ENCODE measurements at places on chromosomes 1 and 21.

DNA sequence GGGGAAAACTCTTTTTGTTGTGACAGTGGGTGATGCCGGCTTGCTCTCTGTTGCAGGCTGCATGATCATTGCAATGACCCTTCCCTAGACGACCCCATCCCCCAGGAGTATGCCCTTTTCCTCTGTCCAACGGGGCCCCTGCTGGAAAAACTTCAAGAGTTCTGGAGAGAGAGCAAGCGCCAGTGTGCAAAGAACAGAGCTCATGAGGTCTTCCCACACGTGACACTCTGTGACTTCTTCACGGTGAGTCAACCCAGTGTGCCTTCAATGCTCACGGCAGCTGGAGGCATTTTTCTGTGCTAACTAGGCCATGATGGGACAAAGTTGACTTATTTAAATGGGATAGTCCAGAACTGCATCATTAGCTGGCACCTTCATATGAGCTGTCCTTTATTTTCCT lies 5.7 kb downstream of the UBASH3A start:
- no peak for DNase-seq

DNA sequence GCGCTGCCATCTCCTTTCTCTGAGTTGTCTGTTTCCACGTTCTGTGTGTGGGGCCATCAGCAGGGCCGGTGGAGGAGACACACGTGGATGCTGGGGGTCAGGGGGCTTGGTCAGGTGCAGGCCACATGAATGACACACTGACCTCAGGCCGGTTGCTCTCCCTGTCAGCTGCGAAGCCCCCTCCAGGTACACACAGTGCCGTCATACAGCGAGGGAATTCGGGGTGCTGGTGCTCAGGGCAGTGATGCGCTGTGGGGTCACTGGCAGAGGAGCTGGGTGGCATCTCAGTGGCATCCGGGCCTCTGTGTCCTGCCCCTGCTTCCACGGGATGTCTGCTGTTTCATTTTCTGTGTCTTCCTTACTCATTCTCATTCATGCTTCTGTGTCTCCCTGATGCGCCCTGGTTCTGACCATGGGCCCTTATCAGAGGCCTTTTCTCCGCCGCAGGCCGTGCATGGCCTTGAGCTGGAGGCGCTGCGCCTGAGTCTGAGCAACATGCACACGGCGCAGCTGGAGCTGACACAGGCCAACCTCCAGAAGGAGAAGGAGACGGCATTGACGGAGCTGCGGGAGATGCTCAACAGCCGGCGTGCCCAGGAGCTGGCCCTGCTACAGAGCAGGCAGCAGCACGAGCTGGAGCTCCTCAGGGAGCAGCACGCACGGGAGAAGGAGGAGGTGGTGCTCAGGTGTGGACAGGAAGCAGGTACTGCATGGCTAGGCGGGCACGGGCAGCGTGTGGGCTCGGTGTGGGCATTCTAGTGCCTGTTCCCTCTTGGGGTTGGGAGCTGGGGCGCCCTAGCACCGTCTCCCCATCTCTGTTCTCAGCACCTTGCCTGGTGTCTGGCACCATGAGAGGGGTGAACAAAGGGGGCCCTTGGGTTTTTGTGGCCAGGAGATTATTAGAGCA lies 22.6 kb downstream of the PCNT start:
- no peak for DNase-seq

GRCh38 chr1:150516050-150516591 lies 569 bp downstream of the FALEC start:
- no peak for DNase-seq

GRCh38 chr1:180155182-180155682 lies 563 bp downstream of the QSOX1 start:
- DNase-seq, result no peak

GRCh38 chr21:28177124-28177523 lies 815.6 kb downstream of the LTN1 start:
- DNase-seq, result no peak

GRCh38 chr1:168467452-168467851 lies 76.3 kb downstream of the XCL2 start:
- peak; percentile 78 for DNase-seq

DNA sequence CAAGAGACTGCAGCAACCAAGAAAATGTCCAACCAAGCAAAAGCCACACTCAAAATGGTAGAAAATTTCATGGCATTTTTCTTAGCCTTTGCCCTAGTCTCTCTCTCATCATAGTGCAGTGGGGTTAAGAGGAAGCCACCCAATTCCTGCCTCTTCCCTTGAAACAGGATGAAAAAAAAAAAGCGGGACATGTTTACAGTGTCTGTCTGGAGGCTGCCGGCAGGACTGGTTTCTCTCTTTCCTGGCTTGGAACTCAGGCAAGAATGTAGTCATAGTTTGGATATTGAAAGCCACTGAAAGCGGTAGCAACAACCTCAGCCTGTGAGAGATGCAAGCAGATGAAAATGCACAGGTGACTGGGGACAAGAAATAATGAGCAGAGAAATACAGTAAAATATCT lies 13.3 kb upstream of the TNFSF18 start:
- DNase-seq, result no peak

DNA sequence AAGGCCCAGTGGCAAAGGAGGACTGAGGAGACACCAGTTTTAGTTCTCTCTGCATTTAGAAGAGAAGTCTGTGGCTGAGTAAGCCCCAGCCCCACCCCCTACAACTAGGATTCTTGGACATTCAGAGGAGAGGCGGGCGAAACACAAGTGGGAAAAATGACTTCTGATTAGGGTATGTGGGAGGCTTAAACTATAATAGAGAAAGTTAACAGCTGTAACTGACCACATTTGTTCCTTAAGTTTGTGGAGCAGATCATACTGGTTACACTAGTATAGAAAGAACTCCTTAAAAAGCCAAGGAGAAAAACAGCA lies 11.2 kb upstream of the TRIM33 start:
- no peak for DNase-seq

DNA sequence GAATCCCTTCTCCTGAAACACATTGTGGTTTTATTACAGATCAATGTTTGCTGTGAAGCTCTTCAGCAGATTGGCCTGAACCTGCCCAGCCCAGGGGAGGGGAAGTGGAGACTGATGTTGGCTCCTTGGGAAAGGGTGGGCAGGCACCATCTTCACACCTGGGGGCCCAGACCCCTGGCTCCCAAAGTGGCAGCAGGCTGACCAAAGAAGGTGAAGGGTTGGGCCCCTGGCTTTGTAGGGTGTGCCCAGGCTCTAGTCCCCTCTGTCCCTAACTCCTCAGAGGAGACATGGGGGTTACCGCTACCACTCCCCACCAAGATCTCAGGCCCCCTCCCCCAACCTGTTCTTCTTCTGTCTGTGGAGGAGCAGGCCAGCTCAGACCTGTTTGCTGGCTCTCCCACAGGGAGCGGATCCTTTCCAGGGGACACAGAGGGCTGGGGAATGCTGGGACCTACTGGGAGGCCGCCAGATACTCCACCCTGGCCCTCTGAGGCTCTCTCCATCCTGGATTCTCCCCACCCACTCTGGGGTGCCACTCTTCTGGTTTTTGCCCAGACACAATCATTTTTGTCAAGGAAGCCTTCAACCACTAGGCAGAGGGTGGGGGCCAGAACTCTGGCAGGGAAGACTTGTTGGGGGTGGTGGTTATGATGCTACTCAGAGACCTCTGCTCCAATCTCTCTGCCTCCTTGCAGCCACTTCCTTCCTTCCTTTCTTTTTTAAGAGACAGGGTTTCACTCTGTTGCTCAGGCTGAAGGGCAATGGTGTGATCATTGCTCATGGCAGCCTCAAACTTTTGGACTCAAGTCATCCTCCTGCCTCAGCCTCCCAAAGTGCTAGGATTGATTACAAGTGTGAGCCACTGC lies 5.0 kb upstream of the EFNA3 start:
- DNase-seq, result no peak

- DNase-seq, result no peak
Observed at GRCh38 chr1:18256282-18257235, 149.0 kb downstream of the IGSF21 start.

GRCh38 chr1:246784621-246785493 lies 60.6 kb downstream of the SCCPDH start:
- no peak for DNase-seq

GRCh38 chr1:53580009-53580400 lies 120.8 kb downstream of the DMRTB1 start:
- no peak for DNase-seq

DNA sequence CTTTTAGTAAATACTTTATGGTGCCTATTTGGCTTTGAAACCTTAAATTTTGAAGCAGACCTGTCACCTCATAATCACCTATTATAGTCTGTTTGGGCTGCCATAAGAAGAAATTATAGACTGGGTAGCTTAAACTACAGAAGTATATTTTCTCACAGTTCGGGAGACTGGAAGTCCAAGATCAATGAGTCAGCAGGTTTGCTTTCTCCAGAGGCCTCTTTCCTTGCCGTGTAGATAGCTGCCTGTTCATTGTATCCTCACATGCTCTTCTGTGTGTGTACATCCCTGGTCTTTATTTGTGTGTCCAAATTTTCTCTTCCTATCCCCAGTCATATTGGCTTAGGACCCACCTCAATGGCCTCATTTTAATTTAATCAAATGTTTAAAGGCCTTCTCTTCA lies 518.2 kb downstream of the ADGRL2 start:
- DNase-seq, result no peak

DNA sequence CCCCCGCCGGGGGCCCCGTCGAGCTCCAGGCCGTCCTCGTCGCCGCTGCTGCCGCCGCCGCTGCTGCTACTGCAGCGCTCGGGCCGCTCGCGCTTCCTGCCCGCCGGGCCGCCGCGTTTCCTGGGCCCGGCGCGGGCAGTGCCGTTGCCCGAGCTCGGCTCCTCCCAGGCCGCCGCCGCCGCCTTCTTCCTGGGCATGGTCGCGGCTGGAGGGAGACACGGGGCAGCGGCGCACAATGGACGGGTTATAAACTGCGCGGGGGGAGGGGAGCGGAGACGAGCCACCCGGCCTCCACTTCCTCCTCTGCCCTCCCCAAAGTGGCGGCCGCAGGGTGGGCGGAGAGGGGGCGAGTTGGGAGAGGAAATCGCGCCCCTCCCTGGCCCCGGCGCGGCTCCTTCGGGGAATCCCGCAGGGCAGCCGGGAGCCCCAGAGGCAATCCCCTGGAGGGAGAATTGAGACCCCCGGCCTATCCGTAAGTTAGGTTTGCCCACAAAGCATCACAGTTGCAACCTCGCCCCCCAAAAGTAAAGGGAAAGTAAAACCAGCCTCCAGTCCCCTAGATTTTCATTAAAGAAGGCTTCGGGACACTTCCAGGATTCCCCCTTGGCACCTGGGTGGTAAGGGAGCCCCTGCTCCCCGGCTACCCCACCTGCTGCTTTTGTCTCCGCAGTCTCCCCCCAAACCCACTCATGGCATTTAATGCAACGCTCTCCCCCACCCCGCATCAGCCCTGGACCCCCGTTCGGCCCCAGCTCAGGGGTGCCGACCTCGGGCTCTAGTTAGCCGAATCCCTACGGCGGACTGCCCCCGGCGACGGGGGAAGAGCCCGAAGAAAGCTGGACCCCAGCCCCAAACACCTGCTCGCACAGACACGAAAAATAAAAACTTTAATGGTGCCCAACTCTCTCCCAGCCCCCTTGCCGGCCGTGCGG lies 893 bp downstream of the RCC2 start:
- DNase-seq, result peak; percentile 54

GRCh38 chr1:232192781-232193450 lies 437.0 kb downstream of the SIPA1L2 start:
- no peak for DNase-seq

DNA sequence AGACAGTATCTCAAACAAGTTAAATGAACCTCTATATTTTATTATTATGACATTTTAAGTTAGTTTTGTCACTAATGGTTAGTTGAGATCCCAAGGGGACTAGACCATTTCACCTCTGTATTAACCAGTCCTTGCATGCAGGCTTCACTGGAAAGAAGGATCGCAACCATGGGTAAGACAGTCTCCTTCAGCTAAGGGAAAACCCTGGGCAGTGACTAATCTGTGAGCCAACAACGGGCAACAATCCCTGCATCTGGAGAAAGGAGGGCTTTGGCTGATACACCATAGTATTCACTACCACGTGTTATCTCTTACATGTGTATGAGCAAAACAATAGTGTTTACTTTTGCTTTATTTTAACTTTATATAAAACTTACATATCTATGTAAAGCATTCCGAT lies 708.8 kb upstream of the CHRM3 start:
- no peak for DNase-seq

- no peak for DNase-seq
Observed at GRCh38 chr1:58900396-58900795, 116.5 kb upstream of the JUN start.

GRCh38 chr1:13965770-13966398 lies 265.9 kb downstream of the PRDM2 start:
- DNase-seq, result no peak

- DNase-seq, result no peak
Observed at GRCh38 chr1:44408632-44409602, 3.9 kb downstream of the RNF220 start.

DNA sequence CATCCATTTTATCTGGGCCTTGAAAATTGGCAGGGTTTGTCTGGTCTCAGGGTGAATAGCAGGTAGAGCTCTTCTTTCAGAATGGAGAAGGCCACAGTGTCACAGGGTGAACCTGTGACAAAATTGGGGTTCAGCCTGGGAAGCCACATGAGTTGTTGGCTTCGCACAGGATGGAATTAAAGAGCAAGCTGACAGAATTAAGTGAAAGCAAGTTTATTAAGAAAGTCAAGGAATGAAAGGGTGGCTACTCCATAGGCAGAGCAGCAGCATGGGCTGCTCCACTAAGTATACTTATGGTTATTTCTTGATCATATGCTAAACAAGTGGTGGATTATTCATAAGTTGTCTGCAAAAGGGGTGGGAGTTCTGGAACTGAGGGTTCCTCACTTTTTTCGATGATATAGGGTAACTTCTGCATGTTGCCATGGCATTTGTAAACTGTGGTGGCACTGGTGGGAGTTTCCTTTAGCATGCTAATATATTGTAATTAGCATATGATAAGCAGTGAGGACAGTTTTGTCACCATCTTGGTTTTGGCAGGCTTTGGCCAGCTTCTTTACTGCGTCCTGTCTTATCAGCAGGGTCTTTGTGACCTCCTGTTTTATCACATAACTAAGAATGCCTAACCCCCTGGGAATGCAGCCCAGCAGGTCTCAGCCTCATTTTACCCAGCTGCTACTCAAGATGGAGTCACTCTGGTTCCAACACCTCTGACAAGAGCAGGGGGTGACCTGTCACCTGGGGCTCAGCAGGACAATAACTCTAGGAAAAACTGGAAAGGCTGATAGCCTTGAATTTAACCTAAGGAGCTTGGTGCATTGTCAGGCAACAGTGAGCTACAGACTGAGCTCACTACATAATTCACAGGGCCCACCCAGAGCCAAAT lies 5.1 kb downstream of the IFNAR2 start:
- DNase-seq, result no peak

DNA sequence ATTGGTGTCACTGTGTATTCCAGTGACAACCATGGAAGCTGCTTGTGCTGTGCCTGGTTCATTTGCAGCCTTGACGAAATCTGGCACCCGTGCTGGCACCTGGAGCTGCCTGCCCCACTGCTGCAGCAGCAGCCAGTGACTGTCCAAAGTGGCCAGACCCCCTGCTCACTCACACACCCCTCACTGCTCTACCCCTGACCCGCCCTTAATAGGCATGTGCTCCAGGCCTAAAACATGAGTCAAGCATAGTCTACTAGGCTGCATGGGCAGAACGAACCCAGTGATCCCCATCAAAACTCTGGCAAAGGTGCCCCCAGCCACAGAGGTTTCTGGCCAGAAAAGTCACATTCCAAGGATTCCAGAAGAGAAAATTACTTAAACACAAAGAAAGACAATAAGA lies 7.7 kb downstream of the PRAMEF1 start:
- DNase-seq, result no peak

All from CD4-positive, CD25-positive, alpha-beta regulatory T cell (primary cell).